Activated gamma-delta T cell treated with anti-CD3 and anti-CD28 coated beads, Interleukin-2, amount 50 U/mL, for 16 hours (primary cell): ENCODE measurements at places on chromosomes 7 and 10.

DNA sequence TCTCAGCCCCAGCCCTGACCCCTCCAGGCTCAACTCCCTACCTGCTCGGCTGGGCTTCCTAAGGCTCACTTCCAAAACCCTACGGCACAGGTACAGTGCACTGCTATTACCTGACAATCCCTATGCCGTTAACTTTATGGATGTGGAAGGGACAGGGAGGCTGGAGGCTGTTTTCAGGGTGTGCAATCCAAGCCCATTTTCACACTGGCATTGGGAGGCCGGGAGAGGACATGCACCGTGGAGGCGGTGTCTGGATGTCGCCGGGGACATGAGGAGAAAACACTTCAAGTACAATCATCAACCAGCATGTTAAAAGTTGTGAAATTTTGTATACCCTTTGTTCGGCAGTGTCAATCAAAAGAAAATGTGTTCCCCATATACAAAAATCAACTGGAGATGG, 80.1 kb downstream of the MAD1L1 start:
- DNase-seq = no peak

DNA sequence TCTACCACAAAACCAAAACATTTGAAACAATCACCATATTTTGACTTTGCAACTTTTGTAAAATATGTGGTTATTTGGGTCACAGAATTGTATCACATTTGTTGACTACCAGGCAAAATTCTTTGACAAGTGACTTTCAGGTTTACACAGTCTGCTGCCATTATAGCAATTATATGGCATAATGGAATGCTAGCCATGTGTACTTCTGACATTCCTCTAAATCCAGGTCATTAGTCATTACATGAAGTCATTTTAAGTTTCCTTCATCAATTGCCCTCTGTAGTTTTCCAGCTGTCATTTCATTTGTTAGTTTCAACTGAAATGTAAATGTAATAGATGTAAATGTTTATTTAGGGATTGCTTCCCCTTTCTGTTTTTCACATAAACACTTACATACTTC, 137.5 kb downstream of the IMMP2L start:
- no peak for DNase-seq

- DNase-seq = no peak
These were observed 184.2 kb downstream of the STK31 start for GRCh38 chr7:23893942-23894891.

GRCh38 chr7:139016931-139017511, 18.8 kb downstream of the ZC3HAV1L start:
- DNase-seq = peak; percentile 51

- no peak for DNase-seq
These were observed 169.2 kb downstream of the SUGCT start for GRCh38 chr7:40303996-40304395.

- DNase-seq = no peak
These were observed 24.6 kb upstream of the BAMBI start for GRCh38 chr10:28652703-28653102.

- no peak for DNase-seq
These were observed 124.9 kb downstream of the ANLN start for GRCh38 chr7:36514289-36515243.

DNA sequence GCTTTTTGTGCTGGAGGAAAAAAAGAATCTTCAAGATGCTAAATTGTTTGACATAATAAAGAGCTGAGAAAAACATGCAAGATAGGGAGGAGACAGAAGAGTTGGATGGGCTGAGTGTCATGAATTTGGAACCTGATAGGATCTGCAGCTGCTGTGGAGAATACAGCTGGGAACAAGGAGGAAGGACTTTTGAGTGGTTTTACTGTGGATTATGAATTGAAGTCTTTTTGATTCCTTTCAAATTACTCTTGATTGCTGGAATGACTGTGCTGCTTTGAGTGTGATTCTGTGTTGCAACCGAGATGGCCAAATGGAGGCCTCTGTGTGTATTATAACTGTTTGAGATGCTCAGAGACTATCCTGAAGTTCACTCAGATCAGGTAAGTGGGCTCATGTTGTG, 4.0 kb downstream of the EFCAB10 start:
- no peak for DNase-seq

DNA sequence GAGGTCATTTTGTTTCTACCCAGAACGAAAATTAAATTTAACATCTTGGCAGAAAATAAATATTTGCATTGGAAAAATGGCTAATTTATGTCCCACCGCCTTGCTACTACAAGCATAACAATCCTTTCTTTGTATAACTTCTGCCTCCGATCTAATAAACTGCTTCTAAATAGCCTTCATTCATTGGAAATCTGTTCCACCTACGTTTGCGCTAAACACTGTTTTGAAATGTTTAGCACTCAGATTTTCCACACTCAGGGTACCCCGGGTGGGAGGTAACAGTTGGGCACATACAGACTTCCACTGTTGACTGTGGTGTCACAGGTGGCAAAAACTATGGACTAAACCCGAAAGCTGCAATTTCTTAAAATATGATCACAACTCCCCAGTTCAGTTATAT, 96.4 kb downstream of the FGFR2 start:
- DNase-seq = no peak

GRCh38 chr10:95742485-95742884, 13.5 kb upstream of the ENTPD1 start:
- DNase-seq = no peak

- no peak for DNase-seq
These were observed 625 bp downstream of the RP9 start for GRCh38 chr7:33108554-33109004.

- DNase-seq = no peak
These were observed 41.3 kb downstream of the IL2RA start for GRCh38 chr10:6020826-6021225.

GRCh38 chr7:24727154-24728120, 29.8 kb downstream of the GSDME start:
- no peak for DNase-seq

DNA sequence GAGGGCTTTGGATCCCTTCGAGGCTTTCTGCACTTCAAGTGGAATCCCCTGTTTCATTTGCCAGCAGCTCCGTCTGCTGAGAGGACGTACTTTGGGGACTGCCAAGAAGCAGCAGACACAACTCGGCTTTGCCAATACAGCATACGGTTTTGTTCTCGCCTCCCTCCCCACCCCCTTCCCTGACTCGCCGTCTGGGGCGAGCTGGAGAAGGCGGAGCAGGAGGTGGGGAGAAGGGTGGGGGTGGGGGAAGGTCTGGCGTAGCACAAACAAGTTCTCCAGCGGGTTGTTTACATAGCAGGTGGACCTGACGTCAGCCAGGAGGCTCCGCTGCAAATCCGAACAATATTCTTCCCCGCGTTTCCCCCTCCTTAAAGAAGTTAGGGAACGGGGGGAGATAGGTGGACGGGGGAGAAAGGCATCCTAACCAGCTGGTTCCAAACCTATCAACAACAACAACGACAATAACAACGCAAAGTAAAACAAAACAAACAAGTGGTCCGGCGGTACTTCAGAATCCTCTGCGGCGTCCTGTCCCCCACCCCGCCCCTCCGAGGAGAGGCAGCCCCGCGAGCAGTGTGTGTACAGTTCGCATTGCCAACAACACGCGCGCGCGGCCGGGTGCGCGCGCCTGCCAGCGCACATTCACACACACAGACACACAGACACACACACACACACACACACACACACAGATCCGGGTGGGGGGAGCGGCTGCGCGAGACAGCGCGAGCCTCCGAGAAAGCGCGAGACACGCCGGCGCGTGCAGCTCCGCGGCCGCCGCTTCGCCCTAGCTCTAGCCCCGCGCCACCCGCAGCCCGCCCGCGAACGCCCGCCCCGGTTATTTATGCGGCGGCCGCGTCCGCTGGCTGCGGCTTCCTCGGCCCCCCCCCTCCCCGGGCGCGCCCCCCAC, 167.0 kb upstream of the PPP1R3A start:
- DNase-seq = no peak

DNA sequence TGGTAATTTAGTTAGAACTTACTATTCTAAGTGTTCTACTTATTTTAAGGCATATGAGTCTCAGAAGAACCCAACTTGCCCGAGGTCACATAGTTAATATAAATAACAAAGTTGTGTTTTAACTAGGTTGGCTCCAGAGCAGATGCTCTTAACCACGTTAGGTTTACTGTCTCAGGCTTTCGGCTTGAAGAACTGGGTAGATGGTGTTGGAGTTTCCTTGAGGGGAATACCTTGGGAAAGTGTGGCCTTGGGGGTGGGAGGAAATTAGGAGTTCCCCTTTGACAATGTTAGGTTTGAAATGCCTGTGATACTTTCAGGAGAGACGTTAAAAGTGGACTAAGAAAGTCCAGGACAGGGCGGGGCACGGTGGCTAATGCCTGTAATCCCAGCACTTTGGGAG, 9.6 kb downstream of the ZNF398 start:
- DNase-seq = no peak

GRCh38 chr7:157269341-157270059, 67.3 kb upstream of the DNAJB6 start:
- DNase-seq = no peak

DNA sequence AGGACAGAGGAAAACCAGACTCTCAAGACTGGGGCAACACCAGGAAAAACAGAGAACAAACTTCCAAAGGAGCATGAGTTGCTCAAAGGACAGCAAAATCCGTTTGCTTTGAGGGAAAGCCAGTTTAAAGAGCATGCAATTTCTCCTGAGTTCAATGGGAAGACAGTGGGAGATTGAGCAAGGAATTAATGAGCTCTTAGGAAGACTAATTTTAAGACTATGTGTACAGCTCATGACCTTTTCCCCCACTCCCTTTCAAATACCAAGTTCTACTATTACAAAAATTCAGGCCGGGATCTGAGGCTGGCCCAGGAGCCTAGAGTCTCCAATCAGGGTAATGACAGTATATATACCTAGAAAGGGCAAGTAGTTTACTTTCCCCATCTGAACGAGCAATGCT, 79.2 kb downstream of the EPDR1 start:
- no peak for DNase-seq

- DNase-seq = no peak
These were observed 46.0 kb downstream of the VOPP1 start for GRCh38 chr7:55526329-55526728.

DNA sequence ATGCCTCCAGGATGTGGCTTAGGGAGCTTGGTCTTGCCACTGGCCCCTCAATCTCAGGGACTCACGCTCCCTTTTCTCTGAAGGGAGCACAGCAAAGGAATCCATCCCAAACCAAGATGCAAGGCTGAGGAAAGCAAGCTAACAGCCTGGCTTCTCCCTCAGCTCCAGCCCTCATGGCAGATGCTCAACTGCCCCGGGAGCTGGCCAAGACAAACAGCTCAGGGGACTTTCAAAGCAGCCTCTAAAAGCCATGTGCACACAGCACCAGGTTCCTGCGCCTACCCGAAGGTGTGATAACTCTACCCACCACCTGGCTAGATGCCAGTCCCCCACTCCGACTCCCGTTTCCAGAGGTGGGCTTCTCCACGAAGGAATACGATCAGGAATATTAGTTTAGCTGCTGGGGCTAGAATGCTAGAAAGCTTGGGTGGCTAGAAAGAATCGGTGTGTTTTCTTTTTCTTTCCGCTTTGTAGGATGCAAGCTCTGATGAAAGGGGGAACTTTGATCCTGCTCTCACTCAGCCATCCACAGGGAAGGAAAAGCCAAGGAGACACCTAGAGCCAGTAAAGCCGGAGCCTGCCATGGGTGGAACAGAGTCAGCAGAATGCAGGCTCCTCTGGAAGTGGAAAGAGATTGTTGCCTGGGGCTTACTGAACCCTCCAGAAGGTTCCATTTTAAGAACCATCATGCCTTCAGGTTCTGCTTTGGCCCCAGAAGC, 89.0 kb upstream of the FGFR2 start:
- no peak for DNase-seq

DNA sequence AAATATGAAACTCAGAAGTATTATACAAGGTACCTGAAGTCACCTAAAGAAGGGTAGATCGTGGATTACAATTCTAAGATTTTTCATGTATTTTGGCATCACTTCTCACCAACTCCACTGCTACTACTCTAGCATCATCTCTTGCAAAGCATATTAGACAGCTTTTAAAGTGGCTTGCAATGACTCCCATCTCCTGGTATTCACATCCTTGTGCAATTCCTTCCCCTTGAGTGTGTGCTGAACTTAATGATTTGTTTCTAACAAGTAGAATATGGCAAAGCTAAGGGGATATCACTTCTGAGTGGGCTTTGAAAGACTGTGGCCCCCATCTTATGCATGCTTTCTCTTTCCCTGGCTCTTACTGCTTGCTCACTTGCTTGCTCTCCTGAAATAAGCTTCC, 280.2 kb downstream of the SNX13 start:
- DNase-seq = no peak

DNA sequence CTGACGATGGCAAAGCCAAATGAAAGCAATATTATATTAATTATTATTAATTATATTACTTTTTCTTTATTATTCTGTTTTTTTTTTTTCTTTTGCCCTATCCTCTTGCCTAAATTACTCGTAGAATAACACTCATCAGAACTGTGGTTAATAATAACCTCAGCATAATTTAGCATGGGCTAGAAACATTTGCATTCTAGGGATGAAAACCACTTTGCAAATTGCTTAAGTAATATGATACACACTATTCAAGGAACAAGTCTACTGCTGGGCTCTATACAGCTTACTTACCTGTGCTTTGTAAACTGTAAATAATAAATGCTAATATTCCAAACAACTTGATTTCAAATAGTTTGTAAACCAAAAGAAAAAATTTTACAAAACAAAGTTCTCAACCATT, 375.8 kb downstream of the HGF start:
- DNase-seq = no peak

DNA sequence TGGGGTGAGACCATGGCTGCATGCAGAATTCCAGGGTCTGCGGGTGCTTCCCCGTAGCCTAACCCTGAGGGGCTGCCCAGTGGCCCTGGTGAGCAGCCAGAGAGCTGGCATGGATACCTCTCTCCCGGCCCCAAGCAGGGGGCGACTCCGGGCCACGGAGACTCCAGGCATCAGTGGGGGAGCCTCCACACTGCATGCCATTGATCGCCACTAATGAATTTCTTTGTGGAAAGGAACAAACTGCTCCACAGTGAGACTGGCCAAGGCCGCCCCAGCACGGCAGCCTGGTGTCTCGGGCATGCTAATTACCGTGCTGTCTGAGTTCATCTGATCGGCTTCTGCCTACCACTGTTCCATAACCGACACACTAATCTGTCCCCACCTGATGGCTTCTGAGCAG, 184.4 kb downstream of the GRID1 start:
- no peak for DNase-seq

GRCh38 chr7:21542891-21543527, at the start of gene DNAH11:
Gene DNAH11 (plus strand): TSS chr7:21543039. CDS start chr7:21543246, 207 bp downstream.
- no peak for DNase-seq

DNA sequence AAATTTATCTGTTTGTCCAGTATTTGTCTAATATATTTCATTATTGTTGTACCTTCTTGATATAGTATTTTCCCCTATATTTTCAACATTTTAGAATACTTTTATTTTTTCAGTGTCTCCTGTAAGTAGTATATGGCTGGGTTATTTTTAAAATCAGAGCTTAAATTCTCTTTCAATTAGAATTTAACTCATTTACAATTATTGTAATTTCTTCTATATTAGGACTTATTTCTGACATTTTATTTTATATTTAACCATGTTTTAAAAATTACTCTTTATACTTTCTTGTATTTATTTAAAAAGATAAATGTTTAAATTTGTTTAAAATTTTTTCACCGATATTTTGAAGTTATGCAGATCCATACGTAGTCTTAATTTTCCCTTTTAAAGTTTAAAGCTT, 220.0 kb upstream of the NPVF start:
- no peak for DNase-seq

GRCh38 chr10:97858001-97858439, 8.4 kb downstream of the GOLGA7B start:
- no peak for DNase-seq

- no peak for DNase-seq
These were observed 46.0 kb upstream of the CYCS start for GRCh38 chr7:25171071-25171470.

GRCh38 chr7:2761801-2762497, 73.9 kb downstream of the AMZ1 start:
- no peak for DNase-seq
